NCI-H345 (cell line): ENCODE measurements at places on chromosomes 3 and 15.

DNA sequence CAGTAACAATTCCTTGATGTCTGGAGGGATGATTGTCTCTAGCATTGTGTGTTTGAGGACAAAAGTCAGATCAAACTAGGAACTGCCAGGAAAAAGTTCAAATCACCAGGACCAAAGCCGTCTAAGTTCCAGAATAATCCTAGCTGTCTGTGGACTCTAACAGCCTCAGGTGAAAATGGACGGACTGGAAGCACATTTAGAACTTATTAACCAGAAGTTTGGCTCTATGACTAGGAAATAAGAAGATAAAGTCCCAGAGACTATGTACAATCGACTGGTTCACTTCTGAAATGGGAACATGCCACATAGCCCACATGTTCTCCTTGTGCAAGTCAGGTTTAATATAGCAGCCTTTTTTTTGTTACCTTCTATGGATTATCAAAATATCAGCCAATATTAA lies 50.6 kb upstream of the SGO1 start:
- no peak for DNase-seq

DNA sequence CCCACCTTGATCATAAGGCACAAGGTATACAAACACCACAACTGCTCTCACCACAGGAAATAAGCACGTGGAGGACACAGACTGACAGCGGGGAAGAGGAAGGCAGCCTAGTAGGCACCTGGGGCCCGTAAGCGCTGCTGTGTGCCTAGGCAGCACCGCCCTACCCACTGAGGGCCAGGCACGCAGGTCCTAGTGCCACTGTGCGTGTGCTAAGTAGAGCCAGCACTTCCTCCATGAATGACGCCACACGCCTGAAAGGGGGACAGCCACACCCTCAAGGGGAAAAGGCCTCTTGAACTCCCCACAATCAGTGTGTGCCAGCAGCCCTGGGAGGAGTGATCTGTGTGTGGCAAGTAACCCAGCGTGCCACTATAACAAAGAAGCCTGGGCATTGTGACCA lies 73.0 kb downstream of the ATP1B3 start:
- no peak for DNase-seq

GRCh38 chr3:68728343-68728742 lies 204.0 kb downstream of the TAFA4 start:
- DNase-seq: no peak

- DNase-seq: no peak
These were observed 39.5 kb downstream of the TIGIT start for GRCh38 chr3:114333180-114333922.

- DNase-seq: no peak
These were observed 102.8 kb downstream of the TBC1D2B start for GRCh38 chr15:77974416-77975331.

DNA sequence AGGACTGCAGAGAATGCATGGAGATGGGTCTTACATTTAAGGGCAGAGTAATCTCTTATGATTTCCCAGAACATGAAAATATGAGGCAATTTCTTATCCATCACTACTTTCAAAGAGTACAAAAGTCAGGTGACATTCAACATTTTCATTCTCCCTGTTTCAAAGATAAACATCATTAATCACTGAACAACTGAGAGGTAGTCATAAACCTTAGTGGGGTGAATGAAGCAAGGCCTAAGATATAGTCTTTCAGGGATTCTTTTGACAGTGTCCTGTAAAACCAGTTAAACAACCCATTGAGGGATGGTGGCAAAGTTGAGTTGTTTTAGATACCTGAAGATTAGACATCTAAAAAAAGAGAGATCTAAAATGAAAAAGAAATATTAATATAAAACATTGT lies 271.6 kb upstream of the CBLB start:
- no peak for DNase-seq

DNA sequence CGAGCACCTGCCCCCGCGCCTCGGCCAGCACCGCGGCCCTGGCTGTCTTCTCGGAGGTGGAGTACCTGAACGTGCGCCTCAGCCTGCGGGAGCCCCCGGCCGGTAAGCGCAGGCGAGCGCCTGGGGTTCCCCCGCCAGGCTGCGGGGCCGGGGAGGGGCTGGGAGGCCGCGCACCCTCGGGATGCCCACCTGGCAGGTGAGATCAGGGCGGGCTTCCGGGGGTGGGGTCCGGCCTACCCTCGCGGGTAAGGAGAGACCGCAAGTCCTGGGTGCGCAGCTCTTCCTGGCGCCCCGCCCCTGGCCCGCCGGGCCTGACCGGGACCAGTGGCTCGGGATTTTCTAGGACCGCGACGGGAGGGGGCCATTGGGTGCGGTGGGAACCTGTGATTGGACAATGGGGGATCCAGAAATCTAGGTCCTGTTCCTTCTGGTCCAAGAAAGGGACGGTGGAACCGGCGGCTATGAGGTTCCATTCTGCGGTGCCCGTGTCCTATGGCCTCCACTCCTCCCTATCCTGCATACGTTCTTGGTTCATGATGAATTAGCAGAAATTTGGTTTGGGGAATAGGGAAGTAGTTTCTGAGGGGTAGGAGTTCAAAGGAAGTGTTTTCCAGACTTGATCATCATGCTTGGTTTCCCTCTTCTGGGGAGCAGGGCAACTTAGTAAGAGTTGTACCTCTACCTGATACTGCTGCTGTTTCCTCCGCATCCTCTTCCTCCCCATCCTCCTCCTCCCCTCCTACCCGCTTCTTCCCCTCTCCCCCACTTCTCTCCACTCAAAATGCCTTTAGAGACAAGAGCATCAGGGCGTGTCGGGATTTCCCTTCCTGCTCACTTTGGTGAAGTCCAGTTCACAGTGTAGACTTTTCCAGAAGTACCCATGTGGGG lies 808 bp downstream of the ARRDC4 start:
- no peak for DNase-seq

- DNase-seq: no peak
These were observed 649.7 kb upstream of the CBLB start for GRCh38 chr3:106518516-106518915.

GRCh38 chr15:41921639-41922038 lies 27.8 kb upstream of the SPTBN5 start:
- DNase-seq: no peak

GRCh38 chr3:13201851-13202250 lies 128.6 kb upstream of the IQSEC1 start:
- no peak for DNase-seq

- DNase-seq: no peak
These were observed 6.3 kb downstream of the EIF4A2 start for GRCh38 chr3:186789554-186790260.

DNA sequence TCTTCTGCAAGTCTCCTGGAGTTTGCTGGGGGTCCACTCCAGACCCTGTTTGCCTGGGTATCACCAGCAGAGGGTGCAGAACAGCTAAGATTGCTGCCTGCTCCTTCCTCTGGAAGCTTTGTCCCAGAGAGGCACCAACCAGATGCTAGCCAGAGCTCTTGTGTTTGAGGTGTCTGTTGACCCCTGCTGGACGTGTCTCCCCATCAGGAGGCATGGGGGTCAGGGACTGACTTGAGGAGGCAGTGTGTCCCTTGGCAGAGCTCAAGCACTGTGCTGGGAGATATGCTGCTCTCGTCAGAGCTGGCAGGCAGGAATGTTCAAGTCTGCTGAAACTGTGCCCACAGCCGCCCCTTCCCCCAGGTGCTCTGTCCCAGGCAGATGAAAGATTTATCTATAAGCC lies 86.5 kb downstream of the TPRG1 start:
- no peak for DNase-seq

- no peak for DNase-seq
These were observed 251.5 kb downstream of the PLCL2 start for GRCh38 chr3:17136136-17136721.

DNA sequence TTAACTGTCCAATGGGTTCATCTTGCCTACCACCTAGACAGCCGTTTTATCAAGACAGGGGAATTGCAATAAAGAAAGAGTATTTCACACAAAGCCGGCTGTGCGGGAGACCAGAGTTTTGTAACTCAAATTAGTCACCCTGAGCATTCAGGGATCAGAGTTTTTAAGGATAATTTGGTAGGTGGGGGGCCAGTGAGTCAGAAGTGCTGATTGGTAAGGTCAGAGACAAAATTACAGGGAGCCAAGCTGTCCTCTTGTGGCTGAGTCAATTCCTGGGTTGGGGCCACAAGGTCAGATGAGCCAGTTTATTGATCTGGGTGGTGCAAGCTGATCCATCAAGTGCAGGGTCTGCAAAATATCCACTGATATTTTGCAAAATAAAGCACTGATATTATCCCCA lies 29.9 kb upstream of the GPD1L start:
- DNase-seq: no peak

GRCh38 chr3:184144505-184144904 lies 9.3 kb downstream of the EIF2B5 start:
- no peak for DNase-seq

DNA sequence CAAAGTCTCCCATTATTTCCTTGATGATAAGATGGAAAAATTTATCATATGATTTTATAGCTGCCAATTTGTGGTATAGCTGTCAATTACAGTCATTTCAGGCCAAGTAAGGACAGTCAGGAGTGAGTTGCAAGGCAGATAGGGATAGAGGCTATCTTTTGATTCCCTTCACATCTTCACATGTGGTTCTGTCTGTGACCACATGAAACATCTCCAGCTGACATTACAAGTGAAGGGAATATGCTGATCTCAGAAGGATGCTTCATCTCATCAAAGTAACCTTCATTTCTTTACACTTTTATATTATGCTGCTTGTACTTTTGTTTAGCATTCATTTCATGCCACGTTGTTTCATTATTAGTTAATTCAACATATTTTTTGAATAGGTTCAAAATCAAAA lies 136.9 kb upstream of the CFAP20DC start:
- DNase-seq: no peak

- no peak for DNase-seq
These were observed 4.8 kb upstream of the ACAD9 start for GRCh38 chr3:128874481-128875180.

GRCh38 chr3:10948326-10948725 lies 44.2 kb upstream of the SLC6A1 start:
- DNase-seq: no peak

DNA sequence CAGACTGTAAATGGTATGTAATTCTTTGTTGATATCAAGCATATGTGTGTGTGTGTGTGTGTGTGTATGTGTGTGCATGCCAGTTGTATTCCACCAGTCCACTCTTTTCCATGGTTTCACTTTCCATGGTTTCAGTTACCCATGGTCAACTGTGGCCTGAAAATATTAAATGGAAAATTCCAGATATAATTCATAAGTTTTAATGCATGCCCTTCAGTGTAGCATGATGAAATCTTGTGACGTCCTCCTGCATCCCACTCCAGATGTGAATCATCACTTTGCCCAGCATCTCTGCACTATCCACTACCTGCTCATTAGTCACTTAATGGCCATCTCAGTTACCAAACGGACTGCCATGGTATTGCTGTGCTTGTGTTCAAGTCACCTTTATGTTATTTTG lies 215.9 kb downstream of the GBE1 start:
- no peak for DNase-seq

GRCh38 chr3:41751597-41751996 lies 210.3 kb downstream of the ULK4 start:
- DNase-seq: no peak

DNA sequence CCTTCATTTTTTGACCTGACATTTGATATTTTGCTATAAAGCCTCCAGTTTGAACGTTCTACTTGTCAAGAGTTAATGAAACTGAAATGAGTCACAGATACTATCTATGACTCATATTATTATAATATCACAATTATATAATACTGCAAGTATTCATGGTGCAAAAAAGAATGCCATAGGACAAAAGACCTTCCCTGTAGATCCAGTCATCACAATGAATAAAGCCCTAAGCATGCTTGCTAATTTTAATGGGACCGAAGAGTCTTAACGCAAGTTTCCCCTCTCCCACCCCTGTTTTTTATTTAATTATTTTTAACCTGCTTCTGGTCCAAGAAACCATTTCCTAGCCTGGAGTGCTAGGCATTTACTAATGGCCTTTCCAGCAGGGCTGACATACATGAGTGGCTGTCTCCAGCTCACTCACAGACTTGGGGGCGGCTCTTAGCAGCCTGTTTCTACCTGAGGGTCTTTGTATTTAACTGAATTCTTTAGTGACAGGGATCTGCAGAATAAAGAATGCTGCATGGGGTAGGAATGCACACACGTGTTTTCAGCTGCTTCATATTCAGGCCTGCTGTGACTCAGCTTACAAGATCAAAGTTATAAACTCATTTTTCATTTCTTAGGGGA lies 61.2 kb downstream of the THBS1 start:
- DNase-seq: no peak

GRCh38 chr3:129835198-129835597 lies 58.3 kb downstream of the TMCC1 start:
- DNase-seq: no peak

DNA sequence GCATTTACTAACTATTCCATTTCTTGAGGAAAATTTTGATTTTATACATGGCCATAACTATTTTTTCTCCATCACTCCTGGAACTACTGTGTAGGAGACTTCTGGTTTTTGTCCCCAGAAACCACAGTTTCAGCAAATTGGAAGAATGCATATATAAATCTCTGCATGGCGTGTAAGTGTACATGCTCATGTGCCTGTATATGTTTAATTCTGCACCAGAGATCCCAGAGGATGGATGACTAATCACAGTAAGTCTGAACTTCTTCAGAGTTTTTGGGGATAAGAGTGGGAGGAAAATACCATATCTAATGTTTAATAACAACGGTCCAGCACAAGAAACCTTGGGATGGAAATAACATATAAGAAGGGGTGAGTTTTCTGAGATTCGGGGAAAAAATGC lies 10.9 kb upstream of the COL6A6 start:
- DNase-seq: no peak

DNA sequence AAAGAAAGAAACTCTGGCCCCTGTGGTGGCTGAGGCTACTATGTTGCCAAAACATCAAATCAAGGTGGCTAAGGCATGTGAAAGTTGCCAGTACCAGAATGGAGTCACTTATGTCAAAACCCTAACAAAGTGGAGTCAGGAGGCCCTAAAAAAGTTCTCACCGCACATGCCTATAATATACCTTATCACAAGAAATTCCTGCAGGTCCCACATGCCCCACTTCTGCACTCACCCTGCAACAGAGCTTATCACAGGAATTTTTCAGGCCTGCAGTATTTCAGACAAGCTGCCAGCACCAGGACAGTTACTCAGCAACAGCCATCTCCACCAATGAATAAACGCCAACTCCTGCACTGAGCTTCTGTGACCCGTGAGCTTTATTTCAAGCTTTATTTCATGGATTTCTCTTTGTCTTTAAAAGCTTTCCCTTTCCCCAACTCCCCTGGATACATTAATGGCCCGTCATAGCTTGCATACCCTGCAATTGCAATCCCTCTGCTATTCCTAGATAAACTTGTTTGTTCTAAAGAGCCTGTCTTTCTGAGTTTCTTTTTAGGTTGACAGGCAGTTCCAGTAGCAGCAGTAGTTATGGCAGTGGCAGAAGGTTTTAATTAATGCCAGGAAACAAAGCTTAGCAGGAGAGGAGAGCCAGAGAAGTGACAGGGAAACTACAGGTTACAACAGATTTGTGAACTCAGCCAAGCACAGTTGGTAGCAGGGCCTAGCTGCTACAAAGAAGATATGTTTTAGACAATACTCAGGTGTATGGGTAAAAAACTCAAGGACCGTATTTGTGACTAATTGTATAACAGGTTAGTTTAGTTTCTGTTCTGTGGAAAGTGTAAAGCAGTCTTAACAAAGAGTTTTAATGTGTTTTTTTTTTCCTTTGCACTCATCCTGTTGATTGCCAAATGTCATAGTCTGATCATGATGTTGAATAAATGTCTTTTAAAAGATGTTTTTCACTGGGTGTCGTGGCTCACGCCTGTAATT lies 15.9 kb upstream of the TMEM42 start:
- no peak for DNase-seq
